ENCODE measurements at places on chromosomes 1 and 21.

GRCh38 chr1:177744906-177745305 lies 225.0 kb downstream of the SEC16B start:
- DNase-seq: no peak

GRCh38 chr21:38917043-38917774 lies 111.5 kb downstream of the ETS2 start:
- no peak for DNase-seq

DNA sequence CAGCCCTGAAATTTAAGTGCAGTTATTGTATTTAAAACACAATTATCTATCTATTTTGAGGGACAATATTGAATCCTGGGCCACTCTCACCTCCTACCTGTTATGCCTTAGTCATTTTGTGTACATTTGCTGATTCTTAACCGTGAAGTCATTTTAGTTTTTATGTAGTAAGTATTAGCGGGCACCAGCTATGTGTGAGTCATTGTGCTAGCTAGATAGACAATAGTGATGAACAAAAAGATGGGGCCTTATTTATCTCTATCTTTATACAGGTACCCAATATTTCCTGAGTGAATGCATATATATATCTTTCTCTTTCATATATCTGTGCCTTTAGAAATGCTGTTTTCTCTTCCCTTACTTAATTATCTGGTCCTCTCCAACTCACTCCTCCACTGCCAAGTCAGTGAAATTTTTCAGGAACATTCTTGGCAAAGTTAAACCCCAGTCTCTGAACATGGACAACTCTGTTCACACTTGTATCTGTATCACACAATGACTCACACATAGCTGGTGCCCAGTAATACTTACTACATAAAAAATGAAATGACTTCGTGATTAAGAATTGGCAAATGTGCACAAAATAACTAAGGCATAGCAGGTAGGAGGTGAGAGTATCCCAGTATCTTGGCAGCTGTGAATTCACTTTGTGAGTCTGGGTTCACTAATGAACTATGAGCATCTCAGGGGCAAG lies 166.0 kb upstream of the C8B start:
- no peak for DNase-seq

GRCh38 chr1:106836708-106837107 lies 219.8 kb upstream of the PRMT6 start:
- DNase-seq: no peak
